GM20000 (cell line): ENCODE measurements at places on chromosomes 6 and 20.

DNA sequence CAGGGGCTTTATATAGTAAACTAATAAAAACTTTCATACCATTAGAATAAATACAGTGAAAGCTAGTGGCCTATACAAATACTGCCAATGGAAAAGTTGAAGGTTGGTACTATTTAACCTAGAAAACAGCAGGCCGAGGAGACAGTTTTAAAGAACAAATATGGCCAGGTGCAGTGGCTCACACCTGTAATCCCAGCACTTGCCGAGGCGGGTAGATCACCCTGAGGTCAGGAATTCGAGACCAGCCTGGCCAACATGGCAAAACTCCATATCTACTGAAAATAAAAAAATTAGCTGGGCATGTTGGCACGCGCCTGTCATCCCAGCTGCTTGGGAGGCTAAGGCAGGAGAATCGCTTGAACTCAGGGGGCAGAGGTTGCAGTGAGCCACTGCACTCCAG is 24.8 kb downstream of the GLYATL3 start:
- DNase-seq: no peak

DNA sequence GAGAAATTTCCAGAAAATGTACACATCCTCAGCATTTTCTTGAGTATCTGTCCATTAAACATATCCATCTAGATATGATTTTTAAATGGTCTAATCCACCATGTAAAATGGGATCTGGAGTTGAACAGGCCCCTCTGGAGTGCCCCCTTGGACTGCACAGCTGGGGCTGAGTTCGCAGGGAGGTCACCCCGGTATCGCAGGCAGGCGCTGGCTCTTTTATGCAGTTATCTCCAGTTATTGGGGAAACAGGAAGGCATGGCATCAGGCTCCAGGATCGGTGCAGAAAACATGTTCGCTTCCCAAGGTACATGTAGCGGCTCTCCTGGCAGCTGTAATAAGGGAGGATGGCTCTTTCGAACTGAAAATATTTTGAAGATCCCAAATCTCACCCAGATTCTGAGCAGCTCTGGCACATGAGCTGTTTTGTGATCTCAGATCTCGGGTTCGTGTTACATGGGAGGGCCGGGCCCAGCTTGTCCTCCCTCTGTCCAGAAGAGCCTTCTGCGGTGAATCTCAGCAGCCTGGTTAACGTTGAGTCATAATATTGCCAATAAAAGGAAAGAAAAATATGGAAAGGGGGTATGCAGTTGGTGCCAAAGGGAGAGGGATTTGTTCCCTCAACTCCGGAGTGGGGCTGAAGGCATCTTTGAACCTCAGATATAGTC is 167.7 kb downstream of the EYA2 start:
- DNase-seq: no peak

DNA sequence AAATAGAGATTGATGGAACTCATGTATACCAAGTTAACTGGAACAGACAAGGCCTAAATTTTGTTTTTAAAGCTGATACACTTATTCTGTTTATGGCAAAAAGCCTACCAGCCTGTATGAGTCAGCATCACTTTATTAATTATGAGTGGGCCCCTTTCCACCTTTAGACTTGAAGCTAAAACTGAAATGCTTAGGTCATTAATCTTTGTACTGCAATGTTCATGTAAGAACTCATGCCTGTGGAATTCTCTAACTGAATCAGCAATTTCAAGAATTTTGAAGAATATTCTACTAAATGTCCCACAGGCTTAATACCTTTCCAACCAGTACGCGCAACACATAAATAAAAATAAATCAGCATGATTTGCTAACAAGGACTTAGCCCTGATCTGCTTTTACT is 140.2 kb upstream of the PHACTR1 start:
- no peak for DNase-seq

DNA sequence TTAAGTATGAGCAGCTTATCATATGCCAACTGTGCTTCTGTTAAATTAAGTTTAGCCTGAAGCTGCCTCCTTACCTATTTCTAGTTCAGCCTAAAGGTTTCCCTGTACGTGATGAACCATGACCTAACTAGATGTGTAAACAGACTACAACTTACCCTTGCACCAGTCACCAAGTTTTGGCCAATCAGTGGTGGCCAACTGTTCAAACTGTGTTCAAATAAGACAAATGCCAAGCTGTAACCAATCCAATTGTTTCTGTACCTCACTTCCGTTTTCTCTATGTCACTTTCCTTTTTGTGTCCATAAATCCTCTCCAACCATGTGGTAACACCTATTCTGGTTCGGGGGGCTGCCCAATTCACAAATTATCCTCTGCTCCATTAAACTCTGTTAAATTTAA is 6.0 kb upstream of the SLC2A10 start:
- DNase-seq: no peak

DNA sequence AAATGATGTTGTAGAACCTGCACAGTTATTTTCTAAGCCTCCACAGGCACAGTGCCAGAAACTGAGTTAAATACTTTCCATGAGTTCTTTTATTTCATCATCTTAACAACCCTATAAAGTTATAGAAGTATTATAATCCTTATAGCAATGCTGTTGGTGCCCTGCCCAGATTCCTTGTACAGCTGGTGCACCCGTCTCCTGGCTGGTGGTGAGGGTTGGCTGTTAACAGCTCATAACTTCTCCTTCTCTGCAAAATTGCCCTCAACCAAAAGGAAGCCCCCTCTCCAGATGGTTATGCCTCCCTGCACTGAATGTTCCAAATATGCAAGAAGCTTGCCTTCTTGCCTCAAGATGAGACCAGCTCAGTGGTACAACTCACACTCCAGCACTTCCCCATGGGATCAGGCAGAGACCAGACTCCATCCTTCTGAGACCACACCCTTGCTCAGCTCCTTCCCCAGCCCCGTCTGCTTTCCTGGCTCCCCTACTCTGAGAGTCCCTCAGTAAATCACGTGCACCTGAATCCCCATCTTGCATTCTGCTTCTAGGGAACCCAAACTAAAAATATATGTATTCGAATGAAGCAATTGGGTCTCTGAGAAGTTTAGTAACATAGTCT is 304.4 kb upstream of the PLCB4 start:
- no peak for DNase-seq

- DNase-seq: no peak
Measured at GRCh38 chr6:106490030-106490429, 129.5 kb downstream of the CRYBG1 start.

GRCh38 chr6:105270511-105270910 is 90.7 kb upstream of the POPDC3 start:
- no peak for DNase-seq

DNA sequence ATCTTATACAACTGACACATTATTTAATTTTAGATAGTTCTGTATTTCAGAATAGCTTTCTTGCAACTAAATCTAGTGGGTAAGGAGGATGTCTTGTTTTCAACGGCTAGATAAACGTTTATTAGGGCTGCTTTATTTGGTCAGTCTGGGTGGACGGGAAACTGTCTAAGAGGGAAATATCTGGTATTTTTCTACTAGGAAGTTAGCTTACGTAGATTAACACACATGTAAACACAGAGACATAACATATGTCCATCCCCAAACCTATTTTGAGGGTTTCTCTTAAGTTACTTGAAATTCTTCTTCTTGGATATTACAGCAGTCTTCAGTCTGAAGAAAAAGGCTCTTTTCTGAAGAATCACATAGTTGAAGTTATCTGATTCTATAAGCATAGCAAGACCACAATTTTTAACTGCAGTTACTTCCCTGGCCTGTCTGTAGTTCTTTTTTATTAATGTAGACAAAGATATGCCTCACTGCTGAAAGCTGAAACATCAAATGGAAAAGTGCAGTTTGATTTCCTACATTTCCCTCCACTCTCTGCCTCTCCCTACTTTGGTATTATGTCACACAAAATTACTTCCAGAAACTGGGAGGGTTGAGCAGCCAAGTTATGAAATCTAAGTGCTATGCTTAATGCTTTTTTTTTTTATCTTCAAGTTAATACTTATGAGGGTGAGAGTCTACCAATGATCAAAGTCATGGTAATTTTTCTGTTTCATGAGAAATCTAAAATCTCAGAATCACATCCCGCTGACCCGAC is 37.4 kb downstream of the PLAGL1 start:
- DNase-seq: no peak

DNA sequence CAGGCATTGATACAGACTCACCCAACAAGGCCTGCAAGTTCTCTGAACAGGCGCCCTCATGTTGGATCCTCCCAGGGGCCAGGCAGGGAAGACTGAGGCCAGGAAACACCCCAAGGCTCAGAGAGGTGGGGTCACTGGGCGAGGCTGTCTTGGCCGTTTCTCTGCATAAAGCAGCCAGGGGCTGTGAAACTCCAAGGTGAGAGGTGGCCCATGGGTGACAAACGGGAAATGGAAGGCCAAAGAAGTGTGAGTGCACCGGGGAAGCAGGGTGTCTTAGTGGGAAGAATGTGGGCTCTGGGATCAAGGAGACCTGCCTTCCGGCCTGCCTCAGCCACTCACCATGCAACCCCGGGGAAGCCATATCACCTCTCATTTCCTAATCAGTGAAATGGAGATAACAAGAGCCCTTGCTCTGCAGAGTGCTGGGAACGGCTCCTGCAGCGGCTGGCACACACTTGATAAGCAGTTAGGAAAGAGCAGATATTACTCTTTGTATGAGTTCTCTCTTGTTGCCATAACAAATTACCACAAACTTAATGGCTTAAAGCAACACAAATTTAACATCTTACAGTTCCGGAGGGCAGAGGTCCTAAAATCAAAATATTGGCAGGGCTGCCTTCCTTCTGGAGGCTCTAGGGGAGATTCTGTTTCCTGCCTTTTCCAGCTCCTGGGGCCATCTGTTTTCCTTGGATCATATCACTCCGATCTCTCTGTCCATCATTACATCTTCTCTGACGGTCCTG is 168.6 kb downstream of the NFATC2 start:
- no peak for DNase-seq

- DNase-seq: no peak
Measured at GRCh38 chr20:50541606-50542041, 31.4 kb downstream of the PTPN1 start.

DNA sequence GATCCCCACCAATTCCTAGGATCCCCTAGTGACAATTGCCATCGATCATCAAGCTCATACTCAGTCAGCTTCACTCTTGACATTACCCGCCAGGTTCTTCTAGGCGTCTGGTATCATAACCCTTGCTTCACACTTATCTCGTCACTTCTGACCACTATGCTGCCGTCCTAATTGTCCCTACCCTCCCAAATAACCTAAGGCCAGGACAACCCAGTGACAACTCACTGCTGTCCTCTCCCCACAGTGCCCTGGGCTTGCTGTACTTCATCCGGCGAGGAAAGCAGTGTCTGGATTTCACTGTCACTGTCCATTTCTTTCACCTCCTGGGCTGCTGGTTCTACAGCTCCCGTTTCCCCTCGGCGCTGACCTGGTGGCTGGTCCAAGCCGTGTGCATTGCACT is 3.7 kb downstream of the SYS1 start:
- DNase-seq: no peak

DNA sequence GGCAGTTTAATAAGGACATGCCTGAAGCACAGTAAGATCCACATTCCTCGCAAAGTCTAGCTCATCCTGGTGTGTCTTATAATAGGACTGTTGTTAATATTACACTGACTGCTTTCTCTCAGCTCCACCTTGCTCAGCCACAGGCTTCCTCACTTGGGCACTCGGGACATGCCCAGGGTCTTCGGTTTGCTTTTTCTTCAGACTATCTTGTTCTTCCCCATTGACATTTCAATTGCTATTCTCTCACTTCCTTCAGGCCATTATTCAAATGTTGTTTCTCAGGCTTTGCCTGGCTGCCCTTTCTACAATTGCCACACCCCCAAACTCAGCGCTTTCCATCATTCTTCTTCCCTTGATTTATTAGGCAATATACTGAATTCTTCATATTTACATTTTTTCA is 274.8 kb upstream of the RGS17 start:
- no peak for DNase-seq

DNA sequence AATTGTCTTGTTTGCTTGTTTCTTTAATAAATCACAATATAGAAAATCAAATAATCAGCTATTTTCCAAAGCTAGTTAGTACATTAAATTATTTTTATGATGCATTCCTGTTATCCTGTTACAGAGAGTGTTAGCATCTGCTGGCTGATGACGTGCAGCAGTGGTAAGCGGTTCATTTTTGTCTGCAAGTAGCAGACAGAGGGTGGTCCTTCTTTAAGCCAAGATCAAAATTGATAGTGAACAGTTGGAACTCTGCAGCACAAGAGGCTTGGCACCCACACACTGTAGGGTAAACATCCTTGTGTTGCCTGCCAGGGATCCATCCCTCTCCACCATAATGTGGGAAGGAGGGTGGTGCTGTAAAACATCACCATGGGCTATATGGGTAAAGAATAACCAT is 158.3 kb downstream of the FRK start:
- DNase-seq: no peak

- DNase-seq: no peak
Measured at GRCh38 chr20:9985773-9986172, 49.0 kb upstream of the ANKEF1 start.

- DNase-seq: no peak
Measured at GRCh38 chr20:8860011-8860495, 208.8 kb upstream of the PLCB4 start.

- DNase-seq: no peak
Measured at GRCh38 chr6:42979523-42980177, 669 bp upstream of the PEX6 start.

DNA sequence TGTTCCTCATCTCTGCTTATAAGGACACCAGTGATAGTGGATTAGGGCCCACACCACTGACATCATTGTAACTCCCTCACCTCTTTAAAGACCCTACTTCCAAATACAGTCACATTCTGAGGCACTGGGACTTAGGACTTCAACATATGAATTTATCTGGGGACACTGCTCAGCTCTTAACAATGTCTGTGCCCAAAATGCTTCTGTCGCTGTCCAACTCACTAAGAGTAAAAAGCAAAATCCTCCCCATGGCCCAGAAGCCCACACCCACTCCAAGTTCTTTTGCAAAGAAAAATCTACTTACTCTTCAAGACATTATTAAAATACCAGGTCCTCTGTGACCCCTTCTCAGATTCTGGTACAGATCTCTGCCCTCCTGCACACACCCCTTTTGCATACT is 116.2 kb downstream of the TBC1D7 start:
- no peak for DNase-seq

DNA sequence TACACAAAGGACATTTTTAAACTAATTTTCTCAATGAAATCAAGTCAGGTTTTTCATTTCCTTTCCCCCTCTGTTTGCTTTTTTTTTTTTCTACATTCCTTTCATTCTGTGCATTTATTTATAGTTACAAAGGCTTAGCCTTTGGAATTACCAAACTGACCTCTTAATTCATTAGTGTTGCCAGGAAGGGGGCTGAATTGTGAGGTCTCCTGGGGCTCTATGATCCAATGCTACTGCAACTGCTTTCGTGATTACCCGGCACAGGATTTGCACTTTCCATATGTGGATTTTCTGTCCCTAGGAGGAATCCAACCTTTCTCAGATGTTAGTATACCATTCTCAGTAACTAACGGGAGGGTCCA is 35.3 kb downstream of the NEDD9 start:
- DNase-seq: no peak

DNA sequence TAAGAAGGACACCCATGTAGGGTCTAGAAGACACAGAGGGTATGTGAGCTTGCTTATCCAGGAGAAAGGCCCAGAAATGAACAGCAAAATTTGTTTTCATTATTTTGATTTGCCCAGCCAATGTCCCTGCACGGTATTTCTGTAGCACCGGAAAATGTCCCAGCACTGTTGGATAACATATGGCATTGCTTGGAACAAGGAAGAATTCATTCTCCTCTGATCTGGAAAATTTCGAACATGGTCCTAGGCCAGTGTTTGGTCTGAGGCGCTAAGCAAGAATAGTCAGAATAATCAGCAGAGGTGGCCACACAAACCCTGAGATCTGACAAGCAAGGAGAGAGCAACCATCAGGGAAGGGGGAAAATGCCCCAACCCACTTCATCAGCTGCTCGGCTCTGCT is 26.6 kb downstream of the ROS1 start:
- no peak for DNase-seq

- no peak for DNase-seq
Measured at GRCh38 chr6:140744659-140745320, 1370.3 kb upstream of the CITED2 start.
